ENCODE measurements at places on chromosomes 1 and 21.
A peak's percentile ranks its signal among the peaks of the same experiment; 100 is the strongest.

DNA sequence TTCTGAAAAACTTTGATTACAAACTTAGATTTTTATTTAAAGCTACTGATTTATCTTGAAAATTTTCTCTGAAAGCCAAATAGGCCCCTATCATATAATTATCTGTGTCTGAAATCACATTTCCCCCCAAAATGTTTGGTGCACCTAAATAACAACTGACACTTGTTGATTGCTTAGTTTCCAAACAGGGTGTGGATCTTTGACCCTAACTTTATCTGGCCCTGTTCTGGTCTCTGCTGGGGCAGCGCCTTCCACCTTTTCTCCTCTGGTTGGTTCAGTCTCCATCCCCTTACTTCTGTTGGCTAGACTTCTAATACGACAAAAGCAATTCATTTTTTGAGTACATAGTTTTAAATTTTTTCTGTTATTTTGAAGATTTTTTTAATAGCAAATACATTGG lies 10.2 kb upstream of the OTUD7B start:
- no peak for DNase-seq

DNA sequence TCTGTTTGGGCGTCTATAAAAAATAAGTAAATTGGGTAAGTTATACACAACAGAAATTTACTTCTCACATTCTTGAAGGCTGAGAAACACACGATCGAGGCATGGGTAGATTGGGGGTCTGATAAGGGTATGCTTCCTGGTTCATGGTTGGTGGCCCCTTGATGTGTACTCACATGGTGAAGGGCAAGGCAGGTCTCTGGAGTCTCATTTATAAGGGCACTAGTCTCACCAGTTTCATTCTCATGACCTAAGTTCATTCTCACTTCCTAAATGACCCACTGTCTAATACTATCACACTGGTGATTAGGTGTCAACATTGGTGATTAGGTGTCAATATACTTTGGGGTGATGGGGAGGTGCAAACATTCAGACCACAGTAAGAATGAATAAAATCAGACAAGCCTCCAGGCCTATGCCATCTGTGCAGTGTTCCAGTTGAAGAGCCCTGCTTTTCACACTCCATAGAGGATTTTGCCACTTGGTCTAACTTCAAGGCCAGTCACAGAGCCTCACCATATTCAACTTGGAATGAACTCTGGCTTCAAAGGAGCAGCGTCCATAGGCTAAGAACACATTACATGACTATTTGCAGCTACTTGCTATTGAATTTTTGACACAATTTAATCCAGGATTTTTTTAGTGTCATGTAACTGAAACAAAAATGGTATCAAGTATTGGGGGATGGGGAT lies 2.5 kb upstream of the GBP4 start:
- DNase-seq, result peak; percentile 11

DNA sequence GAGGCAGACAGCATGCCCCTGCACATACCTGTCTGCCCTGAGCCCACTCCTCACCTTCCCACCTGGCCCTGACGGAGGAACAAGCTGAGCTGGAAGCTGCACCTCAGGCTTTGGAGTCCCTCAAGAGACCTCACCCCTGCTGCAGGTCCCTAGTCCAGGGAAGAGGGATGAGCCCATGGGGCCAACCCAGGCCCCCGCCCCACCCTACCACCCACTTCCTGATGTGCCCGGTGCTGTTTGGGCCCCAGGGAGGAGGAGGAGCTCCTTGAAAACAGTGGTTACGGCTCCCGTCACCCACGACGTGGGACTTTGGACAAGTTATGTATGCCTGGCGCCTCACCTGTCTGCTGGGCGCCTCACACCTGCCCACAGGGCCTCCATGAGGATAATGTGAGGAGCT lies 250.2 kb downstream of the NPHP4 start:
- no peak for DNase-seq

DNA sequence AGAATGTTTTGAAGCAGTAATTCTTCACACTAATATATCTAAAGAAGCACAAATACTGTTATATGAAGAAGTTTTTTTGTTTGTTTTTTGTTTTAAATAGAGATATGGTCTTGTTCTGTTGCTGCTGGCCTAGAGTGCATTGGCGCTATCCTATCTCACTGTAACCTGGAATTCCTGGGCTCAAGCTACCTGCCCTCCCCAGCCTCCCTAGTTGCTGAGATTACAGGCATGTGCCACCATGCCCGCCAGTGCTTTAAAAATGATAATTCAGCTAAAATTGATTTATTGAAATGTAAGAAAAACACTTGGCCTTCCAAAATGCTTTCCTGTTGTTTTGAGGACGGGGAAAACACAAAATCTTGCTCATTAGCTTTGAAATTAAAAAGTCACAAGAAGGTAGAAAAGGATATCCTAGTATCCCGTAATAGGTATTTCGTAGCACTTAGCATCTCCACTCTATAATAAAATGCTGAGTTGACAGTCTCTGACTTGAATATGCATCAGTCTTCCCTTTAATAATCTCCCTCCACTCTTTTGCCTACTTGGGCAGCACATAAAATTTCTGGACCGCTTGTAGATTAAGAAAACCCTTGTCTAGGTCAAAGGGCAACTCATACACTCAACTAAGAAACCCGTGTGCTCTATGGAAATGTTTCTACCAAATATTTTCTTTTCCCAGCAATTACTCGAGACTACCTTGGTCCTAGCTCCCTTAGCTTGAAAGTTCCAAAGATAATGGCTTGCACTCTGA lies 1.3 kb downstream of the SCYL3 start:
- no peak for DNase-seq

GRCh38 chr21:28742527-28742926 lies 250.2 kb downstream of the LTN1 start:
- DNase-seq, result no peak

DNA sequence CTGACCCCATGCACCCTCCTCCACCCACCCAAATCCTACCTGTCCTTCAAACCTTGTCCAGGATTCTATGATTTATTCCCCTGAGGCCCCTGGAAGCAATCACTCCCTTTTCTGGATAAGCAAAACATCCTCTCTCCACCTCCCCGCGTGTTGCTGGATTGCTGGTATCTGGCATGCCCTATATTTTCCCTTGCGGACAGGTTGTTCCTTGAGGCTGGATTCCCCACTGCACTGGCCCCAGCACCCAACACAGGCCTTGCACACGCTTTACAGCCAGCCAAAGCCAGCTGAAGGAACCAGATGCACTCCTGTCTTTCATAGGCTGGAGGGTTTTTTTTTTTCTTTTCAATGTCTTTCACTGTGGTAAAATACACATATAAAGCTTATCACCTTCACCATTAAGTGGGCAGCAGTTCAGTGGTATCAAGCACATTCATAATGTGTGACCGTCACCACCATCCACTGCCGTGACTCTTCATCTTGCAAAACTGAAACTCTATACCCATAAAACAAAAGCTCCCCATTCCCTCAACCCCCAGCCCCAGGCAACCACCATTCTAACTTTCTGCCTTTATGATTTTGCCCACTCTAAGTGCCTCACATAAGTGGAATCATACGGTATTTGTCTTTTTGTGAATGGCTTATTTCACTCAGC lies 50.9 kb downstream of the TOR1AIP2 start:
- no peak for DNase-seq

DNA sequence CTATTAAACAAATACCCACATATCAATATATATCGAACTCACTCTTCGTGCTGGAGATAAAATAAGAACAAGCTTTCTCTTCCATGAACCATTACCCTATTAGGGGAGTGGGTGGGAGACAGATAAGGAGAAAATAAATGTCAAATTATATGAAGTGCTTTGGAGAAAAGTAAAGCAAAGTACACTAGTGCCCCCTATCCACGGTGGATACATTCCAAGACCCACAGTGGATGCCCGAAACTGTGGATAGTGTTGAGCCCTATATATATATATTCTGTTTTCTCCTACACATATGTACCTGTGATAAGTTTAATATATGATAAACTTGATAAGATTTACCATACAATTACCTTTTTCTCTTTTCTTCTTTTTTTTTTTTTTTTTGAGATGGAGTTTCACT lies 54.6 kb downstream of the FH start:
- no peak for DNase-seq

DNA sequence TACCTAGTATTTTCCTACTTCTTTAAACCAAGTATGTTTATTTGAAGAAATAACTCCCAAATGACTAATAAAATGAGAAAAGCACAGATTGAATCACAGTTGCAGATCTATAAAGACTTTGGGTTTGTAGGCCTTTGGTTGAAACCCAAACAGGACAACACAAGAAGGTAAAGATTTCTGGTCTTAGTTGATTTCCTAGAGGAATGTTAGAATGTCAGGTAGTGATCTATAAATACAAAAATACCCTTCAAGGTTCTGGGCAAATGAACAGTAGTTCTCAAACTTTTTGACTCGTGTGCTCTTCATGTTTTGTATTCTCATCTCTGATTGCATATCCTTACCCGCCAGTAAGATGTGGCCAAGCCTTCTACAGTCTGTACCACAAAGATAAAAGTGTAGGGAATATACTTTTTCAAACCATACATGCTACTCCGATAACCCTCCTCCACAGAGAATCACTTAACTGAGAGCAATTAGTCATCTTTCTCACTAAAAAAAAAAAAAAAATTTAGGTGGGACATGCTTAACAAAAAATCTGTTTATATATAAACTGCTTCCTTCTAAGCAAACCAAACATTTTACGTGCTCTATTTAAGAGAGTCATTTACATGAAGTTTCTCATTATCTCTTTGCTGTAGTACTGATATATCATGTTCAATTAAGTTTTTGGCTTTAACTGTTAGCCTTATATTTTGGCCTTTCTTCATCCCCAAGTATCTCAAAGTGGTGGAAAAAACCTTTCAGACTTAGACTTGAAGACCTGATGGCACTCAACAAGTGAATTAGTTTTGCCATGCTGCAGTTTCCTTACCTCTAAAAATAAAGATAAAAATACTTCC lies 36.0 kb downstream of the CNIH4 start:
- no peak for DNase-seq

DNA sequence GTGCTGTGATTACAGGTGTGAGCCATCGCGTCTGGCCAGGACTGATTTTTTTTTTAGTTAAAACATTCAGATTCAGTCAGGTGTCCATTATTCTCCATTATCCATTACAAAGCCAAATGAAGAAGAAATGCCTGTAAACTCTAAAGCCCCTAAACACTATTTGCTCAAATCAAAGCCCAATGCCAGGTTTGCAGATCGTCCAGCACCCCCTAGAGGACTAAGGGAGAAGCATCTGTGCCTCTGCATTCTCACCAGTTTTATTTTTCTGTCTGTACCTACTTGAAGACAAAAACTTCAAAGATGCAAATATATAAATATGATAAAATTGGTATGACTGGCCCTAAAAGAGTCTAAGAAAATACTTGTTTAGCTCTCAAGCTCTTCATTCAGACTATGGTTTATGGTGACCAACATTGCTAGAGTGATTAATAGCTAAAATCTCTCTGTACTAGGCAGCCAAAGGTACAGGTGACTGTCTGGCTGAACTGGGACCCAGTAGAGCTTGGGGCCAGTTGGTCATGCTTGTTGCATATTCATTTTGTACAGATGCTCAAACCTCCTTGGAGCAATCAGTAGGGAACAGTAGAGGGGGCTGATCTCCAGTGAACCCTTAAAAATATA lies 138.4 kb downstream of the SYT2 start:
- peak; percentile 23 for DNase-seq

DNA sequence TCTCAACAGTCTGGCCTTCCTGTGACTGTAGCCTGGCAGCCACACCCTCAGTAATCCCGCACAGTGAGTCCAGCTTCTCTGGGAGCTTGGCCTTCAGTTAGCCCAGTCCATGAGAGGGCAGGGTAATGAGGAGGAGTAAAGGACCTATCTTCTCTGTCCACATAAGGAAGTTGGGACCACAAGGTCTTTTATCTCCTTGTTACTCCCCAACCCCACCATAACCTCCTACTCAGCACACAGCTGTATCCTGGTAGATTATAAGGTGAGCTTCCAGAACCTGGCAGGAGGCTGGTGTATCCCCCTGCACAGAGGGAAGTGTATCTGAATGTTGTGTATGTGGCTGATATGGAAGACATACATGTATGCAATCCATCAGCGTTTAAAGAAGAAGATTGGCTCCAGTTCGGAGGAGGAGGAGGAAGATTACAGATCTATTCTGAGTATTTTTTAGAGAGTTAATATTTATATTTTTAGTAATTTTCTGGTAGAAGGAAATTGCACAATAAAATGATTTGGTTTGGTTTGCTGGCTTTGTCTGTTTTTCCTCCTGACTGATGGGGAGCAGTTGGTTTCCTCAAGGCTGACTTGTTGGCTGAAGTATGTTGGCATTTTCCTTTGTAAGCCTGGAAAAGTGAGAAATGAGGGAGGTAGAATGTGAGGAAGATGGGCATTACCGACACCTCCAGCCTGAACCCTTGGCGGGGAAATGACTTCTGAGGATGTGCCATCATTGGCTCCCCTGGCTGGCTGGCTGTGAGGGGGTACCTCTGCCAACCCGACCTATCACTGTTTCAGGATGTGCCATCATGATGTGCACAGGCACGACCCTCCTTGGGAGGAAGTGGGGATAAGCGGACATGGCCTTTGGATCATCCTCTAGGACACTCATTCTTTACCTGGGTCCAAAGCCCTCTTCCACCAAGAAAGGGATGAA lies 5.0 kb downstream of the C1orf226 start:
- DNase-seq, result no peak

DNA sequence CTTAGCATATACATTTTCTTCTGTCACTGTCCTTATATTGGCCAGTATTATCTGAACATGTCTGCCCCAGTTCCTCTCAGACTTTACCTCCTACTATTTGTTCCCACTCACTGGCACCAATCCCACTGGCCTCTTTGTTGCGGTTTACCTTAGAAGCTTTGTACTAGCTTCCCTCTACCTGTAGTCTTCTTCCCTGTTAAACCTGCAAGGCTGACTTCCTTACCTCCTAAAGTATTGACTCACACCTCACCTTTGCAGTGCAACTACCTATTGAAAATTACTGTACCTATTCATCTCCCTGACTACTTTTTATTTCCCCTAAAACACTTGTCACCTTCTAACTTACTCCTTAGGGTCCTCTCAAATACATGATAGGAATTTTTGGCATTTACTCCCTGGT lies 111.1 kb downstream of the CLEC20A start:
- DNase-seq, result no peak

DNA sequence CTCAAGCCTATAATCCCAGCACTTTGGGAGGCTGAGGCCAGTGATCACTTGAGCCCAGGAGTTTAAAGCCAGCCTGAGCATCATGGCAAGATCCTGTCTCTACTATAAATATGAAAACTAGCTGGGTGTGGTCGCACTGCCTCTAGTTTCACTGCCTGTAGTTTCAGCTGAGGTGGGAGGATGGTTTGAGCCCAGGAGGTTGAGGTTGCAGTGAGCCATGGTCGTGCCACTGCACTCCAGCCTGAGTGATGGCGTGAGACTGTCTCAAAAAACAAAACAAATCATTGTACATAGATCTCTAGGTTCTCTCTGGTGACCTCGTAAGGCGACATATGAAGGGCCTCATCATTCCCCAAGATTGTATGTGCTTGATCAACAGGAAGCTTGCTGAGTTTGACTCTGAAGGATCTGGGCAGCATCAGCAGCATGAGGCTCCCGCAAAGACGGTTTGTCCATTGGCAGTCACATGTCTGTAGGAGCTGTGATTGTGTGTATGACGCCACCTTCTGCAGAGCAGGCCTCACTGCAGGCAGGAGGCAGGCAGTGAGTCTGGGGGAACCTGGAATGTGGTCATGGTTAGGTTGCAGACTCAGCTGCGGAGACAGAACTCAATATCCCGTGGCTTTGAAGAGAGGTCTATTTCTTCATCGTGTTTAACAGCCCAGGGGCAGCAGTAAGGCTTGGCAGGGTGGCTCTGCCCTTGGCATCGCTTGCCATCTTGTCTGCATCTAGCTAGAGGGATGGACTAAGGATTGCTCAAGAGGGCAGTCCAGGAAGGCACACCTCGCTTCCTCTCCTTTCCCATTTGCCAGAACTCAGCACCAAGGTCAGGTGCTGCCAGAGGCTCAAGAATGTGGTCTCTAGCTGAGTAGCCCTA lies 14.0 kb downstream of the ATP5PO start:
- no peak for DNase-seq

- no peak for DNase-seq
Measured at GRCh38 chr1:45499415-45499769, 481 bp downstream of the CCDC163 start.
